ENCODE measurements at places on chromosomes 1 and 21.

GRCh38 chr1:106185089-106185488 lies 871.4 kb upstream of the PRMT6 start:
- no peak for DNase-seq

GRCh38 chr1:20119347-20119746 lies at the start of gene PLA2G2D:
PLA2G2D (minus strand) TSS chr1:20119536; CDS start chr1:20119498, 38 bp downstream.
- DNase-seq = no peak

DNA sequence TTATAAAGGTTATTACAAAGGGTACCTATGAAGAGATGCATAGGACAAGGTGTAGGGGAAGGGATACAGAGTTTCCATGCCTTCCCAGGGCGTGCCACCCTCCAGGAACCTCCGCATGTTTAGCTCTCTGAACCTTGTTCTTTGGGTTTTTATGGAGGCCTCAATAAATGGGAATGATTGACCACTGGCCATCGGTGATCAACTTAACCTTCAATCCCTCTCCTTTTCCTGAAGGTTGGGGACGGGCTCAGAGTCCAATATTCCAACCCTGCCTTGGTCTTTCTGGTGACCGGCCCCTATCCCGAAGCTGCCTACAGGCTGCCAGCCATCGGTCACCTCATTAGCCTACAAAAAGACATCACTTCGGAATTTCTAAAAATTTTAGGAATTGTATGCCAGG lies 11.7 kb downstream of the CD244 start:
- no peak for DNase-seq

GRCh38 chr1:161046605-161047228 lies 940 bp upstream of the USF1 start:
- DNase-seq = no peak

DNA sequence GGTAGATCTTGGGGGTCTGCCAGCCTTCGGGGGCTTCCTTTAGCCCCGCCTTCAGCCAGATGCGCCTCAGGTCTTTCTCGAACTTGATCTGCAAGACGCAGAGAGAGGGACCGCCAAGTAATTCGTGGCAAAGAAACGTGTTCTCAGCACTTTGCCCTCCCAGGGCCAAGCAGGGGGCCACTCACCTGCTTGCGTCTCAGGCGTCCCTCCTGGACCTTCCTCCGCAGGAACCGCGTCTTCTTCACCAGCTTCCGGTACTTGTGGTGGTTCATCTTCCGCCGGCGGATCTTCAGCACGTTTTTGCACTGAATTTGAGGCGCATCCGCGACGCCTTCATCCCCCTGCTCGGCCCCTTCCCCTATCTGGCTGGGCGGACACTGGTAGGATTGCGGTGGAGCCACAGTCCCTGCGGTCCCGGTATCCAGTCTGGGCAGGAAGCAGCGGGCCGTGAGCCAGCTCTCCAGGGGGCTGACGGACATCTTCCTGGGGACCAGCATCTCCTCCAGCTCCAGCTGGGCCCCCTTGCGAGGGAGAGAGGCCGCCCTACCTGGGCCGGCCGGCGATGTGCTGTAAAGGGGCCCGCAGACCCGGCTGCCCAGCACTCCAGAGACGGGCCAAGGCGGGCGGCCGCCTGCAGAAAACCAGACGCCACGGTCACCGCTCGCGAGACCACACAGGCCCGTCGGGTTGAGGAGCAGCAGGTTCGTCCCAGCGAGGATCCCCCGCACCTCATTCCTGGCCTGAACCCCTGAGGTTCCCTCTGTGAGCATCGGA lies 1.0 kb downstream of the AURKAIP1 start:
- DNase-seq = no peak

DNA sequence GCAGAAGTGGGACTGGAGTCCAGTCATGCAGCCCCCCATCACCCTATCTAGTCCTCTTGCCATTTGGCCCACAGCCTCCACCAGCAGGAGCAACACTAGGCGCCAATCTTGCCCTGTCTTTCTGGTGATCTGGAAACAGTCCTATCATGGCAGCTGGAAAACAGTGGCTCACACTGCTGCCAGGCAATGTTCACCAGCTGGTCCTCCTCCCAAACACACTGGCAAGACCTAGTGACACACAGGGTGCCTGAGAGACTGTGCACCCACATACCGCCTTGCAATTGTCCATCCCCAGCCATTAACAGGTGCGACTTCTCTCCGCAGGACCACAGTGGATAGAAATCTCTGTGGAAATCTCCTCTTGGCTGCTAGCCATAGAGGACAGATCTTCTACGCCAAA lies 105.5 kb downstream of the HIVEP3 start:
- no peak for DNase-seq

DNA sequence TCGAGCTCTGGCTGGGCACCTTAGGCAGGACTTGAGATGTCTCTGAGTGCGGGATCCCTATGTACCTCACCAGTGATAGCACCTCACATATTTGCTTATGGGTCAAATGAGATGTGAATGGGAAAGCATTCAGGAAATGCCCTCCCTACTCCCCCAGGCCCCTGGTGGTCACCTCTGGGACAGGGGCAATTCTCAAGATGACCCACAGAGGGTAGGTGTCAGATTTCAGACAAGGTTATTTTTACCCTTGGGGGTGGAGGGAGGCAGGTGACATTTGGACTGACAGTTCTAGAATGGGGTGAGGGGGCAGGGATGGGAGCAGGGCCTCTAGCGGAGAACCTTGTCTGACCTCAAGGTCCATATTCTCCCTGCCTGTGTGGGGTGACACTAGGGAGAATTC lies 27.1 kb downstream of the ACOT11 start:
- DNase-seq = no peak

GRCh38 chr1:231099996-231100767 lies 60.1 kb upstream of the FAM89A start:
- no peak for DNase-seq

DNA sequence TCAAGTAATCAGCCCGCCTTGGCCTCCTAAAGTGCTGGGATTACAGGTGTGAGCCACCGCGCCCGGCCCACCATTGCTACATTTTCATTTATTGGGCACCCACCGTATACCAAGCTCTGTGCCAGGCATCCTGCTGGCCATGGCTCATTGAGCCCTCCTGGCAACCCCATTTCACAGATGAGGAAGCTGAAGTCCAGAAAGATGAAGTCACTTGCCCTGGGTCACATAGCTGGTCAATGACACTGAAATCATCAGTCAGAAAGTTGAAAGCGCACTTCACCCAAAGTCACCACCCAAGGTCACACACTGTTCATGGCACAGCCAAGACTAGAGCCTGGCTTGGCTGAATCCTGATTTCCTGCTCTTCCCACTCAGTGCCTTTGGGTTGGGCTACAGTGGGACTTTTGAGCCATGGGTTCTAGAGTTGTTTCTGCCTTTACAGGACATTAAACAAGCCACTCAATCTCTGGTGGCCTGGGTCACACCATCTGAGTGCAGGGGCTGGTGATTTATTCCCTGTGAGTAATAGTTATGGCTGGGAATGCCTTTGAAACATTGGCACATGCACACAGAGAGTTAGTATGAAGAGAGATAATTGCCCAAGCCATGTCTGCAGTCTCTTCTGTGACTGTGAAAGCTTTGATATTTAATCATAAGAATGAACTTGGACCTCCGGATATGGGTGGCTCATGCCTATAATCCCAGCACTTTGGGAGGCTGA lies 16.0 kb upstream of the ARHGEF10L start:
- no peak for DNase-seq

DNA sequence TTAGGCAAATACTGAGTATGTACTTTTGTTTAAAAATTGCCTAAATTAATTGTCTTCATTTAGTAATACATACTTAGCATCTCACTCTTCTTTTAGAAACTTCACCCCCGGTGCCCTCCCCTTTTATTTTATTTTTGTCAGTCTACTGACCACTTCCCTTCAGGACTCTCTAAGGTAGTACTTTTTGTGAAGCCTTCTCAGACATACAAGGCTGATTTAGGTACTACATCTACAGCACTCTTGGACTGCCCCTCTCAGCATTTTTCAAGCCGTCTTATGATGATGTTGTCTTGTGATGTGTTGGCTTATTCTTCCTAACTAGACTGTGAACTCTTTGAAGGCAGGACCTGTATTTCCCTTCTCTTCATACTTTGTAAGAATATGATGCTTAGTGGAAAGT lies 24.7 kb downstream of the RPS6KC1 start:
- no peak for DNase-seq

GRCh38 chr1:98920441-98921110 lies 84.1 kb downstream of the PLPPR5 start:
- no peak for DNase-seq

GRCh38 chr1:221274373-221274772 lies 395.1 kb downstream of the HLX start:
- DNase-seq = no peak

GRCh38 chr1:61620536-61620935 lies 104.4 kb downstream of the TM2D1 start:
- DNase-seq = no peak

DNA sequence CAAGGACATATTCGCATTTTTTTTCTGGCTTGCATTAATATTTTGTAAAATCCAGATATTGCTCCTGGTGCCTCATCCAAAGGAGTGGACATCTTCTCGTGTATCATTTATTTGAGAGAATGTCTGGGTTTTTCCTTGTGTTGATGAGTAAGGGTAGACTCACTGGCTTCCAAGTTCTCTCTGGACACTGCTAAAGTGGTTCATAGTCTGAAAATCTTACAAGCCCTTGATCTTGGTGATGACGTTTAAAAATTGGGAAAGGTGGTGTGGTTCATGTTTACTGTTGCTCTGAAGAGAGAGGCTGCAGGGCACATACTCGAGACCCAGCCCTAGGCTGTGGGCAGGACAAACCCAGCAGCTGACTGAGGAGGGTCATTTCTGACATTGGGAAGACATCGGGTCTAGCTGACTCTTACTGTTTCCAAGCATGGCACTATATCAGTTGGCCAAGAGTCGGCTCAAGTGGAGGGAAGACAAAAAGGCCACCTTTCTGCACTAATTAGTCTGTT lies 296.2 kb downstream of the LMX1A start:
- DNase-seq = no peak

GRCh38 chr1:246791303-246791918 lies 67.2 kb downstream of the SCCPDH start:
- DNase-seq = no peak

DNA sequence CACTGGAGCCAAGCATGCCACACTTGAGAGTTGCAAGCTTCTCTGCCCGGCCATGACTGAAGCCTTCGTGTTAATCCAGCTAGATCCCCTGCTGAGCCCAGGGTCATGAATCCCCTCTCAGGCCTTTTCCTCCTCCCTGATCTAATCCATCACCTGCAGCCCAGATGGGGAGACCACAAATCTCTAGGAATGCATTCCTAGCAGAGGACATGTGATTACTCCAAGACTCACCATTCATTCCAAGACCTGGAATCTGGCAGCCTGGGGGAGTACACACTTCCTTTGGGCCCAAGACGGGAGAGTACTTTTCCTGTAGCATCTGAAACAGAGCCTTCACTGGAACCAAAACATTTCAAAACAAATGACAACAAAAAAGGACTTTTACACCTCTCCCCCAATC lies 269.3 kb upstream of the NFIA start:
- DNase-seq = no peak

GRCh38 chr1:59132295-59132694 lies 164.6 kb upstream of the FGGY start:
- no peak for DNase-seq

- no peak for DNase-seq
These were observed at the start of gene OR2L13 for GRCh38 chr1:248094884-248095283. OR2L13 (plus strand) TSS chr1:248095184; CDS start chr1:248099376, 4,192 bp downstream.

GRCh38 chr21:36015045-36015444 lies 45.3 kb downstream of the SETD4 start:
- DNase-seq = no peak

- no peak for DNase-seq
These were observed 45.6 kb upstream of the GADD45A start for GRCh38 chr1:67639361-67639760.

- peak; percentile 44 for DNase-seq
These were observed 35.3 kb upstream of the PAXBP1 start for GRCh38 chr21:32806810-32807386.

- no peak for DNase-seq
These were observed at the start of gene PLPP3 for GRCh38 chr1:56578963-56579875. PLPP3 (minus strand) TSS chr1:56579563; CDS start chr1:56579016, 547 bp downstream.

- no peak for DNase-seq
These were observed 22.0 kb upstream of the BCAR3 start for GRCh38 chr1:93703643-93704042.

- DNase-seq = no peak
These were observed 61.3 kb downstream of the CLIC4 start for GRCh38 chr1:24806588-24806987.

DNA sequence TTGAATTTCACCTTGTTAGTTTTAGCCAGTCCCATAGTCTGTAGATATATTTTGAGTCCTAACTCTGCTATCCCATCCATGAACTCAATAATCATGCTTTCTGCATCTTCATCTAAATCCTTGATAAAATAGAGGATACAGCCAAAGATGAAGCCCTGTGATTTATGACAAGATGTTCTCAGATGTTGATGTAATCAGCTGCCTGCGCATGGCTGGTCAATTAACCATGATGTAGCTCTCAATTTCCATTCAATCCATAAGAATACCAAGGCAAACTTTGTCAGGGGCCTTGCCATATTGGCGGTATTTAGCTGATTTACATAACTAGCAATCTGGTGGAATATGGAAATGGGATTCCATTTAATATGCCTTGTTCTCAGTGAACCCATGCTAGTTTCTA lies 183.2 kb downstream of the TNR start:
- no peak for DNase-seq

GRCh38 chr1:3555131-3555920 lies 56.0 kb downstream of the MEGF6 start:
- DNase-seq = no peak

DNA sequence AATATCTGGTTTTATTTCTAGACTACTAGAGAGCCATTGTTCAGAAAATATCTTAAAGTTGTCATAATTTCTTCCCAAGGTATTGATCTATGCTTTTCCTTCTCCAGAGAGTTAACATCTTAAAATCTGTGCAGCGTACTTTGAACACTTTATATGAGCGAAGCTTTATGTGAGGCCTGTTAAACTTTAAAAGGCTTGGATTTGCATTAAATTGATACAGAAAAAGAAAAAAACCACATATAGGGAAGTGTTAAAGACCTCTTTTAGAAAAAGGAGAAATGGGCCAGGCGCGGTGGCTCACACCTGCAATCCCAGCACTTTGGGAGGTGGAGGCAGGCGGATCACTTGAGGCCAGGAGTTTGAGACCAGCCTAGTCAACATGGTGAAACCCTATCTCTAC lies 59.2 kb upstream of the MORC3 start:
- DNase-seq = no peak

GRCh38 chr1:101920577-101920976 lies 76.1 kb downstream of the OLFM3 start:
- no peak for DNase-seq

DNA sequence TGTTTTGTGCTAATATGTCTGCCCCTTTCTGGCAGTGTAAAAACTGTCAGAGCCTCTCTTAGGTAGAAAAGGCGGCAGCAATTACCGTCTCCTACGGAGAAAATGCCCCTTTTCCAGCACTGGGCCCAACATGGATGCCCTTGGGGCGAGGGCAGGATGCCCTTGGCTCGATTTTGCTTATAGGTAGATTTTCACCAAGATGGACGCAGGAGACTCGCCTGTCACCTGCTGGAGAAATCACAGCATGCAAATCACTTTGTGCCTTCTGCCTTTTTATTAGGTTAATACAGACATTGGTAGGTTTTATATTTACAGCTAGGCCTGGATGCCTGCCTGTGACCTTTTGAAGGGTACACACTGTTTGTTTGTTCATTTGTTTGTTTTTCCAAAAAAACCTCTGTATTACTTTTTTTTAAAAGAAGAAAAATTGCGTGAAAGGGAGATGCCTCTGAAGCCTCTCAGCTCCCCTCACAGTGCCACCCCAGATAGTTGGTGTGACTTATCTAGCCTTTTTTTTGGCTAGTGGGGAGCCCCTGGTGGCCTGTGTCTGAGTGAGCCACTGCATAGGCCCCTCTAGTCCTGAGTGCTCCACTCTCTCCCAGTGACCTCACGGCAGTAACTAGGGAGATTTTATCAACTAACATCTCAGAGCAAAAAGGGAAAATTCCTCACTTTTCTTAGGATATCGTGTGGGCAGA lies 2.5 kb downstream of the ATP1B1 start:
- no peak for DNase-seq

All from activated T-cell treated with anti-CD3 and anti-CD28 coated beads for 24 hours (primary cell).